Activated CD4-positive, alpha-beta T cell treated with anti-CD3 and anti-CD28 coated beads for 48 hours (primary cell): ENCODE measurements at places on chromosomes 3 and 15.

GRCh38 chr3:197242784-197243432 is 55.5 kb downstream of the DLG1 start:
- no peak for DNase-seq

DNA sequence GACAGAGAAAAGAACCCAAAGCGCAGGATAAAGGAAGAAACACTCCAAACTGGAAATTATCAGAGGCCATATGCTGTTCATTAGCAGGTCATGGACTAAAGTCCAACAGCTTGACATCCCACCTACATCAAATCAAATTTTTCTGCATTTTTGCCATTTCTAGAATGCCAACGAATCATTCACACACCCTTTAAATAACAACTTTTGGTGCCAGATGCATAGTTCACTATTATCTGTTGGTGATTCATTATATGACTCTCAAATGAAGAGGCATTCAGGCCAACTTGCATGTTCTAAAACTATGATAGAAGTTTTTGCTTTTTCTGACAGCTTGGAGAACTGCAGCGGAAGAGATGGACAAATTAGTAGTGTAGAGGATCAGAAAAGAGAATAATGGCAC is 529.8 kb upstream of the NAALADL2 start:
- no peak for DNase-seq

- DNase-seq: no peak
Observed at GRCh38 chr3:18245721-18246120, 179.4 kb downstream of the SATB1 start.

GRCh38 chr15:65532738-65533051 is 2.4 kb downstream of the HACD3 start:
- DNase-seq: no peak

- no peak for DNase-seq
Observed at GRCh38 chr3:56837196-56837955, 35.6 kb upstream of the ARHGEF3 start.

GRCh38 chr15:78695046-78695671 is 54.1 kb upstream of the CHRNB4 start:
- no peak for DNase-seq

DNA sequence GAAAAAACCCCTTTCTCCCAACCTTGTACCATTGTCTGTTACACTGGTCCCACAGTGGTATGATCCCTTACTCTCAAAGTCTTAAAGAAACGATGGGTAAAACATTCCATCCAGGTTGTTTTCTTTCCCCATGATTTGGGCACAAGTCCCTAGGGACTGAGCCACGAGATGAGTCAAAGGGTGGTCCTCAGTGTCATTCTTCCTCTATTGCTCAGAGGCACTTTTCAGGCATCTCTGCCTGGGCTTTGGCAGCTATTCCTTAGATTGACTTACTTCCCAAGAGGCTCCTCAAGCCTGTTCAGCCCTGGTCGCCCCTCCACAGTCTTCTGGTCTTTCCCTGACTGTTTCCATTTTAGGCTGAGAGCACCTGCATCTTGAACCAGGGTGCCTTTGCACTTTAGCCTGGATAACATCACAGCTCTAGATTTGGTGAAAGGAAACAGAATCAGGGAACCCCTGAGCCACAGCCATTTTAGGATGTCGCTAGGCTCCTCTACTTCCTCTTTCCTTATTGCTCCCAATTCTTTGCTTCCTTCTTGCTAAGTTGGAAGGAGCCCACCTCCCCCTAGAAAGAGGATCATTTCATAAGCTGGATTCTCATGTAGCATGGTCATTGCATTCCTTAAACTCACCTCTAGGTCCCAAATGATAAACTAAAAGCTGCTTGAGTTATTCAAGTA is 131.0 kb upstream of the TPRG1 start:
- DNase-seq: no peak

GRCh38 chr3:87771337-87772192 is 287.2 kb downstream of the CGGBP1 start:
- DNase-seq: peak; percentile 47

- DNase-seq: no peak
Observed at GRCh38 chr15:89984001-89984400, 17.1 kb upstream of the ZNF710 start.

DNA sequence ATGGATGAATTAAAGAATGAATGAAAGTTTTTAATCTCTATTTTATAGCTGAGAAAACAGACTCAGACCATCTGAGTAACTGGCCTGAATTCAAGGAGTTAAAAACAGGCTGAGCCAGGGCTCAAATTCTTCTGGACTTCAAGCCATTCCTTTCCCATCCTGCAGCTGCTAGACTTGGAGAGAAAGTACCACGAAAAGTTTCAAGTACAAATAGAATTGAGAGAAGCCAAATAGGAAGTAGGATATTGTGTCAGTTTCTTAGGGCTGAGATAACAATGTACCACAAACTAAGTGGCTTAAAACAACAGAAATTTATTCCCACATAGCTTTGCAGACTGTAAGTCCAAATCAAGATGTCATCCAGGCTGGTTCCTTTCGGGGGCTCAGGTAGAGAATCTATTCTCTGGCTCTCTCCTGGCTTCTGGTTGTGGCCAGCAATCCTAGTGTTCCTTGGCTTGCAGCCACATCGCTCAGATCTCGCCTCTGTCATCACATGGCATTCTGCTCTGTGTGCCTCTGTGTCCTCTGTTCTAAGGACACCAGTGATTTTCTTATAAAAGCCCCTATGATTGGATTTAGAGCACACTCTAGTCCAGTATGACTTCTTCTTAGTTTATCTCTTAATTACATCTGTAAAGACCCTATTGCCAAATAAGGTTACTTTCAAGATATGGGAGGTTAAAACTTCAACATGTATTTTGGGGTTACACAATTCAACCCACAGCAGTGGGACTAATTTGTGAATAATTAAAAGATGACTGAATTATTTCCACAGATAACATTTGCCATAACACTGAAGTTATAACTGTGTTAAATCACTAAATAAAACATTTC is 25.7 kb upstream of the GOLIM4 start:
- DNase-seq: no peak

GRCh38 chr15:60651101-60651500 is 172.2 kb upstream of the ICE2 start:
- no peak for DNase-seq

DNA sequence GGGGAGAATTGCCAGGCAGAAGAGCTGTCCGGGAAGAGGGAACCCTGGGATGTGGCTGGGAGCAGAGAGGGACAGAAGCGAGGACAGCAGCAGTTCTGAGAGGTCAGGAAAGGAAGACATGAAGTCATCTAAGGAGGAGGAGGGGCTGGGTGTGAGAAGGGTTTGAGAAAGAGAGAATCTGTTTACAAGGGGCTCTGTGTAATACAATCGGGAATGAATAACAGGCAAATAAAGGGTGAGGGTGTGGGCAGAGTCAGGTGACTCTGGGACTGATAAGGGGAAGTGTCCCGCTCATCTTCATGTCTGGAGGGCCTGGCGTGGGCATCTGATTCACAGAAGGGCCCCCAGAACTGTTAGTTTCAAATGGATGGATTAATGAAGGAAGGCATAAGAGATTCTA is 191.3 kb downstream of the XXYLT1 start:
- DNase-seq: no peak

- DNase-seq: no peak
Observed at GRCh38 chr3:82386647-82387046, 625.2 kb upstream of the GBE1 start.

GRCh38 chr3:44845528-44846520 is 15.9 kb upstream of the TMEM42 start:
- DNase-seq: no peak

DNA sequence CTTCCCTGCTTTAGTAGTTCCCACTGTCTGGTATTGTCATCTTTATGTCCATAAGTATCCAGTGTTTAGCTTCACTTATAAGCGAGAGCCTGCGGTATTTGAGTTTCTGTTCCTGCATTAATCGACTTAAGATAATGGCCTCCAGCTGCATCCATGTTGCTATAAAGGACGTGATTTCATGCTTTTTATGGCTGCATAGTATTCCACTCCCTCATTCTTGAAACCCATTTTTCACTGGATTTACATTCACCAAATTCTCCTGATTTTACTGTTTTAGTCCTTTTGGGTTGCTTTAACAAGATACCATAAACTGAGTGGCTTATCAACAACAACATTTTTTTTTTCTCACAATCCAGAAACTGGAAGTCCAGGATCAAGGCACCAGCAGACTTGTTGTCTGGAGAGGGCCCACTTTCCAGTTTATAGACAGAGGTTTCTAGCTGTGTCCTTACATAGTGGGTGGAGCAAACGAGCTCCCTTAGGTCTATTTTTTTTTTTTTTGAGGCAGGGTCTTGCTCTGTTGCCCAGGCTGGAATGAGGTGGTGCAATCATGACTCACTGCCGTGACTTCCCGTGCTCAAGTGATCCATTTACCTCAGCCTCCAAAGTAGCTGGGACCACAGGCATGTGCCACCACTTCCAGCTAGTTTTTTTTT is 6.1 kb upstream of the TICRR start:
- DNase-seq: no peak

- DNase-seq: peak; percentile 32
Observed at GRCh38 chr15:60583946-60584345, 105.0 kb upstream of the ICE2 start.

GRCh38 chr15:33200444-33200843 is 5.9 kb upstream of the FMN1 start:
- no peak for DNase-seq

DNA sequence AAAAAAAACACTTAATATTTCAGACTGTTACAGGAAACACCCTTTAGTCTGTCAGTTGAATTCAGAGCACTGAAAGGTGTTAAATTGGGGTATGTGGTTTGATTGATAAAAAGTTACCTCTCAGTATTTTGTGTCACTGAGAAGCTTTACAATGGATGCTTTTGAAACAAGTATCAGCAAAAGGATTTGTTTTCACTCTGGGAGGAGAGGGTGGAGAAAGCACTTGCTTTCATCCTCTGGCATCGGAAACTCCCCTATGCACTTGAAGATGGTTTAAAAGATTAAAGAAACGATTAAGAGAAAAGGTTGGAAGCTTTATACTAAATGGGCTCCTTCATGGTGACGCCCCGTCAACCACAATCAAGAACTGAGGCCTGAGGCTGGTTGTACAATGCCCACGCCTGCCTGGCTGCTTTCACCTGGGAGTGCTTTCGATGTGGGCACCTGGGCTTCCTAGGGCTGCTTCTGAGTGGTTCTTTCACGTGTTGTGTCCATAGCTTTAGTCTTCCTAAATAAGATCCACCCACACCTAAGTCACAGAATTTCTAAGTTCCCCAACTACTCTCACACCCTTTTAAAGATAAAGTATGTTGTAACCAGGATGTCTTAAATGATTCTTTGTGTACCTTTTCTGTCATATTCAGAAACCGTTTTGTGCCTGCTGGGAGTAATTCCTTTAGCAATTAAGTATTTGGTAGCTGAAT is 17.9 kb downstream of the TMEM43 start:
- DNase-seq: peak; percentile 51

- DNase-seq: no peak
Observed at GRCh38 chr3:78703944-78704343, 1063.9 kb downstream of the ROBO1 start.

- DNase-seq: no peak
Observed at GRCh38 chr3:11099306-11099705, 55.0 kb upstream of the HRH1 start.

- no peak for DNase-seq
Observed at GRCh38 chr3:13364602-13365271, 55.4 kb downstream of the NUP210 start.
